CD4-positive, alpha-beta memory T cell (primary cell): ENCODE measurements at places on chromosomes 5 and 9.

- no peak for DNase-seq
Observed at GRCh38 chr5:80067016-80067415, 31.9 kb downstream of the THBS4 start.

DNA sequence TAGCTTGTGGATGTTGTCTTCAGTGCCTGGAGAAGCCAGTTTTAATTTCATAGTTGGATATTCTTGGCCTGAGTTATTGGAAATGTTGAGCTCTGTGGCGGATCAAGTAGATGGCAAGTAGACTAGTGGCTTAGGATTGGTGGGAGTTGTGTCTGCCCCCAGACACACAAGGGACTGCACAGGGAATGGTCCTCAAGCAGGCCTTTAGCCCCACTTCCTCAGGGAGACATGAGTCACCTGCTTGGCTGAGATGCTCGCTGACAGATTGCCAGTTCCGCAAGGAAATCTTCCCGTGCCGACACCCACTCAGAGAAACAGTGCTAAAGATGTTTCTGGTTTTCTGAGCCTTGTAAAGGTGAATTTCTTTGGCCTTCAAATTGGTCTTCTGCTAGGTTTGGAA is 18.8 kb upstream of the CATSPER3 start:
- no peak for DNase-seq

- DNase-seq: no peak
Observed at GRCh38 chr9:33210006-33210715, 29.8 kb upstream of the SPINK4 start.

DNA sequence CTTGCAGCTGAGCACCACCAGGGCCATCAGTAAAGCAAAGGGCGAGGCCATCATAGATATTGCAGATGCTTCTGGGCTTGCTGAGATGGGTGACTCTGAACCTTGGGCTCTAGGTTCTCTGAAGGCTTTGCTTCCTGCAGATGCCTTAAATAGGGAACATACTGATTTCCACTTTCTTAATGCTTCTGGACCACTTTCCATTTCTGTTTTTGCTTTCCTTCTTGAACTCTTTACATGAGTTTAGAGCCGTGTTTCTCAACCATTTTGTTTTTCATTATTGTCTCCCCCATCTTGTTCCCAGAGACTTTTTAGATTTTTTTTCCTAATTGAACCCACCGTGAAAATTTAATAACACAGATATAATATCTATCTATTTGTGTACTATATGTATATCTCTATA is at the start of gene IFNA13:
IFNA13 (minus strand) TSS at position 101 of the 400 bp plus-strand sequence; CDS start at position 54, 47 bp downstream.
- DNase-seq: no peak

GRCh38 chr5:120141076-120141475 is 323.0 kb upstream of the PRR16 start:
- DNase-seq: no peak

- DNase-seq: no peak
Observed at GRCh38 chr5:2685651-2686272, 65.7 kb downstream of the IRX2 start.

- no peak for DNase-seq
Observed at GRCh38 chr5:82046276-82046647, 74.4 kb downstream of the ATG10 start.

DNA sequence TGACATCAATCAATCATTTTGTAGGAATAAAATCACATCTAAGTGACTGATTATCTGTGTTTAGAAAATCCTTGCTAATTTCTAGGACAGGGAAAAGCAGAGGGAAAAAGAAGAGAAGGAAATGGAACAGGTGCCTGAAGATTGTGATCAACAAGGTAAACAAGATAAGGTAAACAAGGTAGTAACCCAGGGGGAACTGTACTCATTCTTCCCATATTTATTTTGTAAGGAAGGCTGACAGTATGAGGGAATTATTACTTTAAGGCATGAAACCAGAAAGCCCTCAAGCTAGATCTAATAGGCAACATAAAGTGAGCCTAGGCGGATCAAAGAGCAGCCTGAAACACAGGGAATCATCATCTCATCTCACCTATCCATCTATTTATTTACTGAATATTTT is 231.1 kb downstream of the MLLT3 start:
- DNase-seq: no peak

GRCh38 chr5:96703384-96703920 is 41.3 kb downstream of the CAST start:
- no peak for DNase-seq

GRCh38 chr5:17018871-17019270 is 82.8 kb upstream of the MYO10 start:
- no peak for DNase-seq

DNA sequence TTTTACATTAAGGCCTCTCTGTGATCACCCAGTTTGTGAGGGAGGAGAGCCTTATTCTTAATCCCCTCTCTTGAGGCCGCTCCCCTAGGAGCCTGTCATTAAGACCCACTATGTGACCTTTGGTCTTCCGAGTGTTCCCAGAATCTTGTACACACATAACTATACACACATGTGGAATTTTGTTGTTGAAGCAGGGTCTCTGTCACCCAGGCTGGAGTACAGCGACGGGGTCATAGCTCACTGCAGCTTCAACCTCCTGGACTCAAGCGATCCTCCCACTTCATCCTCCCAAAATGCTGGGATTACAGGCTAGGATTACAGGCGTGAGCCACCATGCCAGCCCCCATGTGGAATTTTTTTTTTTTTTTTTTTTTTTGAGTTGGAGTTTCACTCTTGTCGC is 14.8 kb upstream of the PHYHD1 start:
- no peak for DNase-seq

DNA sequence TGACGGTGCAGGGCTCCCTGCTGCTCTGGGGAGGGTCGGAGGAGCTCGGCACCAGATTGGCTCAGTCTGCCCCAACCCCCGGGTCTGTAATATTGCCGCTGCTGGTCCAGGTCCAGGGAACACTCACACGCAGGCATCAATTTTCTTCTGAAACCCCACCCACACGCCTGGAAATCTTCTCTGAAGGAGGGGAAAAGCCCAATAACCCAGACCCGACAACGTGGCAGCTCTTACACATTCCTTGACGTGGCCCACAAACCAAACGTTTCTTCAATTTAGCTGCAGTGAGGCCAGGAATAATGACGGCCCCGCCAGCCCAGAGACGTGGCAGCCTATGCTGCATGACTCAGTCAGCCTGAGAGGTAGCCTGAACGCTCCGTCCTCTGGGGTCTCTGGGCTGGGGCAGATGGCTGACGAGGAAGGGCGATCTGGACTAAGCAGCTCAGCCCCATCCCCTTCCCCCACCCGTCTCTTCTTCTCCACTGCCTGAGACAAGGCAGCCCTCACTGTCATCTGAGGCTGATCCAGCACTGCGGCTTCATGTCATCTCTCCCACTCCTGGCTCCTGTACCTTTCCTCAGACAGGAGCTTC is 9.9 kb upstream of the SPARC start:
- no peak for DNase-seq

DNA sequence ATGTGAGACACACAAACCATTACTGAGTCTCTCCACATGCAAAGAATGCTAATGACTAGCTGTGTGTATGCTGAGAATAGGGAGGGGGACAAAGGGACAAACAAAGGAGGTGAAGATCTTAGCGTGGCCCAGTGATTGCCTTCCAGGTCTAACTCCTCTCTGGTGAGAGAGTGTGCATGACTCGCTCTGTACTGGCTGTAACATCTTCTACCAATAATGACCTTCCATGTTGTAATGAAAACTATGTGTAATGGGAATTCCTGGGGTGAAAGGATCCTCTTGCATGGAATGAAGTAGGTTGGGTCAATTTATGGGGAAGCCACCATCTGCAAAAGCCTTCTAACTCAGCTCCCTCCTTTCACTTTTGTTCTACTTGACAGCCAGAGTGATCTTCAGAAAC is 24.4 kb upstream of the GPR151 start:
- no peak for DNase-seq

- no peak for DNase-seq
Observed at GRCh38 chr5:130102375-130102774, 198.1 kb downstream of the CHSY3 start.

DNA sequence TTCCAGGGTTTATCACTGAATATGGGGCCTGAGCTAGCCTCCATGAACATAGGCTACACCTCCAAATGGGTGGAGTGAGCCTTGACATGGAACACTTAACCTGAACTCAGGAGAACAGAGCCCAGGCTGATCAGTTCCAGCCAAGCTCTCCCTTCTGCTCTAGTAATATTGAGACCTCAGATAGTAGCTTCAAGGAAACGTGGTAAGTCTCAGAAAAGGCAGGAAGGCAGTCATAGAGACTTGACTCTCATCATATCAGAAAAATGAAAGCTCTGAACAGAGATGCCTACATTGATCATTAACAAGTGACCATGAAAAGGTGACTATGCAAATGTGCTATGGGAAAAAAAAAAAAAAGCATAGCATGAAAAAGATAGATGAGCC is 40.5 kb upstream of the MYO10 start:
- no peak for DNase-seq

GRCh38 chr5:73263001-73263710 is 90.2 kb downstream of the TMEM174 start:
- DNase-seq: no peak

GRCh38 chr9:109466623-109467590 is 31.2 kb downstream of the PTPN3 start:
- no peak for DNase-seq

GRCh38 chr5:16559702-16560101 is 57.1 kb downstream of the RETREG1 start:
- DNase-seq: no peak

- DNase-seq: no peak
Observed at GRCh38 chr5:140424135-140424534, 22.5 kb downstream of the ANKHD1 start.

- no peak for DNase-seq
Observed at GRCh38 chr5:113172231-113172826, 195.7 kb downstream of the DCP2 start.
